BE2C (cell line): ENCODE measurements at places on chromosomes 5 and 9.

- no peak for DNase-seq
These were observed 13.3 kb upstream of the GLRX start for GRCh38 chr5:95835682-95836385.

GRCh38 chr5:40364441-40364840 lies 315.3 kb upstream of the PTGER4 start:
- DNase-seq: no peak

DNA sequence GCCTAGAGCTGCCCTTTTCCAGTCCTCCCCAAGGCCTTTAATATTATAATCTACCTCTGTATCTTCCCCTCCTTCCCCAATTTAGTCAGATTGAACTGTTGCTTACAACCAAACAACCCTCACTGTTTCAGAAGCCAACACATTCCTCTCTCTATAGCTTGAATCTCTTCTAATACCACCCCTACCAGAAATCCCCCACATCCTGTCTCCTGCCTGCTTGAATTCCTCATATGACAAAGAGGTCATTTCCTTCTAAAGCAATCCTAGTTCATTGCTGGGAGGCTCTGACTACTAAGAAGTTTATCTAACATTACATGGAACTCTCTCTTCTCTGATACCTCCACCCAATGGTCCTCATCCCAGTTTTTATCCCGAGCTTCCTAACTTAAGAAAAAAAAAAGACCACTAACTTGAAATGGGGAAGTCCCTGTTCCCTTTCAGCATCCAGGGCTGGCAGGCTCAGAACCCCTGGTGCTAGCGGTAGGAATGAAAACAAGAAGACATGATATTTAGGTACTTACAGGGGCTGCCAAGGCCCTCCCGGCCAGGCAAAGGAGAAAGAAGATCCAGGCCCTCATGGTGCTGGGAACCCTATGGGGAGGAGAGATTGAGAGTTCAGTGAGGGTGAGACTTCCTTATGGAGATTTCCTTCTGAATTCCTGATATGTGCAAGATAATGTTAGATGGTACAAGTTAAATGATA lies 11.0 kb downstream of the SPARC start:
- no peak for DNase-seq

- no peak for DNase-seq
These were observed 204.7 kb upstream of the WWC1 start for GRCh38 chr5:168086746-168087145.

GRCh38 chr5:142098931-142099330 lies 9.6 kb upstream of the NDFIP1 start:
- no peak for DNase-seq

- peak; percentile 43 for DNase-seq
These were observed at the start of gene KCNIP1 for GRCh38 chr5:170503990-170504596. Gene KCNIP1, plus strand, starts transcription at chr5:170504020.

DNA sequence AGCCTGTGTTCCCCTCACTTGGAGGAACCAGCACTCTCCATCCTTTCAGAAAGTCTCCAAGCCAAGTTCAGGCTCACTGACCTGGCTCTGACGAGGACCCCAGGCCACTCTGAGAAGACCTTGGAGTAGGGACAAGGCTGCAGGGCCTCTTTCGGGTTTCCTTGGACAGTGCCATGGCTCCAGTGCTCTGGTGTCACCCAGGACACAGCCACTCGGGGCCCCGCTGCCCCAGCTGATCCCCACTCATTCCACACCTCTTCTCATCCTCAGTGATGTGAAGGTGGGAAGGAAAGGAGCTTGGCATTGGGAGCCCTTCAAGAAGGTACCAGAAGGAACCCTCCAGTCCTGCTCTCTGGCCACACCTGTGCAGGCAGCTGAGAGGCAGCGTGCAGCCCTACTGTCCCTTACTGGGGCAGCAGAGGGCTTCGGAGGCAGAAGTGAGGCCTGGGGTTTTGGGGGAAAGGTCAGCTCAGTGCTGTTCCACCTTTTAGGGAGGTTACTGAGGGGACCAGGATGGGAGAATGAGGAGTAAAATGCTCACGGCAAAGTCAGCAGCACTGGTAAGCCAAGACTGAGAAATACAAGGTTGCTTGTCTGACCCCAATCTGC lies 4.7 kb upstream of the NUP214 start:
- no peak for DNase-seq

DNA sequence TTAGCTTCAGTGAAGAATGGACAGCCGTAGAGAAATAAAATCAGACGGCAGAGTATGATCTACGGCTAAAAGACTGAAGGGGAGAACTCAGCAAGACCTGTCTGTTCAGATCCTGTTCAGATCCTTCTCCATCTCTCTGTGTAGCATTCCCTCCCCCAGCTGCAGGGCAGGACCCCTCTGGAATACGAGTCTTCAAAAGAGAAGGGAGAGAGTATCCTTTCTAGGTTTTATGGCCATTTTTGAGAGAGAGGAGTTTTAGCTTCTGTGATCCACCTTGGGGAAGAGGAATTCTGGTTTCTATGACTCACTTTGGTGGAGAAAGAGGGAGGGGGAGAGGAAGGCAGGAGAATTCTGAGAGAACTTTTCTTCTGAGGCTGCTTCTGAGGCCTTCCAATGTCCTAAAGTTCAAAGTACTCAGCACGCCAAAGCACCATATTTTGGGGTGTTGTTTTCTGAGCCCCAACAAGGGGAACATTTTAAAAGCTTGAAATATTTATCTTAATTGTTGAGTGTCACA lies 194.4 kb upstream of the TLE4 start:
- DNase-seq: no peak

GRCh38 chr9:68546596-68547390 lies 6.1 kb upstream of the TMEM252 start:
- no peak for DNase-seq

DNA sequence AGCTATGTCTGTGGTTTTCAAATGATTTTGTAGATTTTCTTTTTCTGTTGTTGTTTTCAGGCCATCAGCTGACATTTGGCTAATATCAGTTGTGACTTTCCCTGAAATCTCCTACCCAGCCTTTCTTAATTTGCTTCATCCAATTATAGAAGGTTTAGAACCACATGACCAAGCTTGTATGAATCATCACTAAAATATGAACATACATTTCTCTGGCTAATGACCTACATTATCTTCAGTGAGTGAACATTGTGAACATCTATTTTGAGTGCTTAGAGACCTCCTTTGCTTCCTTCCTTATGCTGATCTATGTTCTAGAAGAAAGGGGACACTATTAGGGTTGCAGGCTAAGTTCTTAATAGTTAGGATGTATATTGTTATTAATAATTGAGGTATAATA lies 532.5 kb downstream of the RAB3C start:
- DNase-seq: no peak

GRCh38 chr5:25458628-25459027 lies 813.9 kb upstream of the CDH10 start:
- DNase-seq: no peak

DNA sequence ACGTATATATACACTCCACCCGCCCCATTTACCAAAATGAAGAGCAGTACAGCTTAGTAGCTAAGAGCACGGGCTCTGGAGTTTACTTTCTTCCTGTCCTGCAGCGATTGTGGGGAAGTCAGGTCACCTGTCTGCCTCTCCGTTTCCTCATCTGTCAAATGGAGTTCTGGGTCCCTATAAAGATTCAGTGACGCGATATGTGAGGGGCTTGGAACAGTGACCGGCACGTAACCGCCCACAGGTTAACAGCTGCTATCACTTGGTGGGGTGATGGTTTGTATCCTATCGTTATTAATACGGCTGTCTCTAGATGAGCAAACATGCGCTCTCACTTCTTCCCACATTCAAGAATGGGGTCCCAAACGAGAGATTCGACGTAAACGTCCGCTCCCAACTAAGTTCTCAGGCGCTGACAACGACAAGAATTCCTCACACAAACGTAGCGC lies 426 bp downstream of the FAM114A2 start:
- peak; percentile 11 for DNase-seq

DNA sequence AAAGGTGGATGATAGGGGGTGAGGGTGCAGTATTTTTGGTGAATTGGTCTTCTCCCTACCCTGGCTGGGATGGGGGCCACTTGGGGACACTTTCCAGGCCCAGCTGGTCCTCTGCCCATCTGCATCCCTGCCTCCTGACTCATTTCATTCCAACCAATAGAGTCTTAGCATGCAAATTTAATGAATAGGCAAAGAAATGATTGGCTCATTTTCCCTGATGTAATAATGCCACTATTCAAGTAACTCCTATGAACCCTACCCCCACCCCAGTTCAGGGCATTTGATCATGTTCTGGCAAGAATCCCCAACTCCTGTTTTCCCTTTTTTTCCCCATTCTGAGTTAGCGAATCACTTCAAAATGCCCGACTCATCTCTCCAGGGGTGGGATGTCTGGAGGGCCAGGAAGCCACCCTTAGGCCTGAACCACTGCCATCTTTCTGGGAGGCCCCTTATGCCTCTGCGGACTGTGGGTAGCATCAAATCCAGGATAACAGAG lies 56.7 kb downstream of the PCDH1 start:
- peak; percentile 79 for DNase-seq

- DNase-seq: no peak
These were observed 21.1 kb downstream of the SRFBP1 start for GRCh38 chr5:121982893-121983285.

DNA sequence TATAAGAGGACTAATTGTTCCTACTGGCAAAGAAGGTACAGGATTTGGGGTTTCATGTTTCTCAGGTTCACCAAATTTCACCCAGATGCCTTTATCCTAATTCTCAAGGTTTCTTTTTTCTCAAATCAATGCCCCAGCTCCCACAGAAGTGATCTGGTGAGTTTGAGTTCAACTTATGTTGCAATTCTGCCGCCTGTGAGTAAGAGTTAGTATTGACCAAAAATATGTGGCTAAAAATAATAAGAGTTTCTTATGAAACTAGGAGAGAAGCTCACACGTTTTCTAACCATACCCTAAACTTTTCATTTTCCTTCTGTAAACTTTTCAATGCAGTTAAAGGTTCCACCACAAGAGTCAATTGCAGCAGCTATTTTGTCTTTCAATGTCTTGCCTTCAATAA lies 15.1 kb downstream of the SLCO6A1 start:
- no peak for DNase-seq

DNA sequence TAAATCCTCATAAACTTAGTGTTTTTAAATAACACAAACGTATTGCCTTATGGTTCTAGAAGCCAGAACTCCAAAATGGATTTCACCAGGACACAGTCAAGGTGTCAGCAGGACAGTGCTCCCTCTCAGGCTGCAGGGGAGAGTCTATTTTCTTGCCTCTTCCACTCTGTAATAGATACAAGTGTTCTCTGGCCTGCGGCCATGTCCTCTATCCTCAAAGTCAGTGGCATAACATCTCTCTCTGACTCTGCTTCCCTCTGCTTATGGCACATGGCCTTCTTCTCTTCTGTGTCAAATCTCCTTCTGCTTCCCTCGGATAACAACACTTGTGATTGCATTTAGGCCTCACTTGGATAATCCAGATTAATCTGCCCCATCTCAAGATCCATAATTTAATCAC lies 129.4 kb upstream of the OR13F1 start:
- no peak for DNase-seq

GRCh38 chr5:57750282-57750681 lies 267.7 kb upstream of the ACTBL2 start:
- DNase-seq: no peak

DNA sequence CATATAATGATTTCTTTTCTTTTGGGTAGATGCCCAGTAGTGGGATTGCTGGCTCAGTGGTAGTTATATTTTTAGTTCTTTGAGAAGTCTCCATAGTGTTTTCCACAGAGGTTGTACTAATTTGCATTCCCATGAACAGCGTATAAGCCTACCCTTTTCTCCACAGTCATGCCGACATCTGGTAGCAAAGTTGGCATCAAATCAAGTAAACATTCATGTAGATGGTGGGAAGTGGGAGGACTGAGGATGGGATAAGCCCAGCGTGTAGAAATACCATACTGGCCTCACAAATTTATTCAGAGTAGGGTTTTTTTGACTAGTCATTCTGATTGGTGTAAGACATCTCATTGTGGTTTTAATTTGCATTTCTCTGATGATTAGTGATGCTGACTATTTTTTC lies 115.4 kb downstream of the EGFLAM start:
- DNase-seq: no peak

- DNase-seq: no peak
These were observed 28.4 kb downstream of the ERP44 start for GRCh38 chr9:100070104-100071041.

- no peak for DNase-seq
These were observed 13.2 kb downstream of the TSC1 start for GRCh38 chr9:132931178-132931735.

DNA sequence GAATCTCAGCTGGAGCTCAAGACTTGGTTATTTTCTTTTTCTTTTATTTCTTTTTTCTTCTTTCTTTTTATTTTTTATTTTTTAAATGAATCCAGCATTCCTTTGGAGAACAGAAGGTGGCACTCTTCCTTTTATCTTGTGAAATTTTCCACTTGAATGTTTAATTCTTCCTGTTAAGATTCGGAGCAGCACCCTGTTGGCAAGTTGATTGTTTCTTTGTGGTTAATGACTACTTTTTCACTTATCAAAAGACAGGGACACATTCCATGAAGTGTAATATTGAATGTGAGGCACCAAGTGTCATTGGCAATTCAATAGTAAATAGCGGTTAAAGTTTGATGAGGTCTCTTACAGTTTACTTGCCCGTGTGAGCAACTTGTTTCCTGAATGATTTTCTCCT lies 240.5 kb upstream of the CHD1 start:
- DNase-seq: no peak

DNA sequence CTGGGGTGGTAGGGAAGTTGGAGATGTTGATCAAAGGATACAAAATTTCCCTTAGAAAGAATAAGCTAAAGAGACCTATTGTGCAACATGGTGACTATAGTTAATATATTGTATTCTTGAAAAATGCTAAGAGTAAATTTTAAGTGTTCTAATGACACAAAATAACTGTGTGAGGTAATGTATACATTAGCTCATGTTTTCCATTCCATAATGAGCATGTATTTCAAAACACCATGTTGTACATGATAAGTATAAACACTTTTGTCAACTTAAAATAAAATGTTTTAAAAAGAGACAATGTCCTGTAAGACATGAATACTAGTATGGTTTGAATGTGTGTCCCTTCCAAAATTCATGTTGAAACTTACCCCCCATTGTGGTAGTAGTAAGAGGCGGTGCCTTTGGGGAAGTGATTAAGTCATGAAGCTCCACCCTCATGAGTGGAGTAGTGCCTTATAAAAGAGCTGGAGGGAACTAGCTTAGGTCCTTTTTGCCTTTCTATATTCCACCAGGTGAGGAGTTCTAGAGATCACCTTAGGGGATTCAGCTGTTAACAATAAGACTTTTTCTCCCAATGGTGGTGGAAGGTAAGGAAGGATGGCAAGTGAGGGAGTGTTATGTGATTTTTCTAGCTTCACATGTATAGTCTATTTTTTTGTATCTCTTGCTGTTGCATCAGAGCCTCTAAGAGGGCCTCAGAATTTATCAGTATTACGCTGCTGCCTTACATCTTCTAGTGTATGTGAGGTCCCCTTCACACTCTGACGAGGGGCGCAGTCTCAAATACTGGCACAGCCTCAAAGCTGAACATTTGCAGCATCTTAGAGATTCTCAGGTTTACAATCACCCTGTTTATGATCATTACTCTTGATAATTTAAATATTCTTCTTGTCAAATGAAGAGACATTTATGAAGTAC lies 94.9 kb upstream of the NREP start:
- DNase-seq: no peak

- no peak for DNase-seq
These were observed 32.1 kb upstream of the MSANTD3 start for GRCh38 chr9:100394816-100395215.

GRCh38 chr9:35903049-35903448 lies 3.0 kb upstream of the HRCT1 start:
- peak; percentile 45 for DNase-seq
